A549 treated with ZK216348 at 1 μM for 4 hours (cell line): ENCODE measurements at places on chromosomes 16 and 17. TPM values are rescaled to one million over a fixed set of nuclear protein-coding genes. Genes with fewer than 3 reads are reported as not detected.

Gene RAMP2
- total RNA-seq: 0.74 to 1.3 TPM (median 0.88 TPM) in 4 of 5 replicates, not detected in the other

Gene SEPTIN1
- total RNA-seq: 1.9 to 2.3 TPM (median 2.2 TPM) in 5 replicates

Gene INPP5K
- total RNA-seq: 15.9 to 28.7 TPM (median 24.0 TPM) in 5 replicates

Gene TBC1D3C
- not detected in 5 replicates for total RNA-seq

Gene GH1
- total RNA-seq: not detected in 5 replicates

Gene FBXO39
- total RNA-seq: not detected in 5 replicates

Gene NPIPA8
- 0.56 to 1.9 TPM (median 0.94 TPM) in 5 replicates for total RNA-seq

Gene TP53TG3F
- total RNA-seq: 0.07 to 0.26 TPM in 2 of 5 replicates, not detected in the others

Gene PRAC2
- not detected in 5 replicates for total RNA-seq

Gene SLFN12L
- not detected in 5 replicates for total RNA-seq

Gene BICDL2
- not detected in 5 replicates for total RNA-seq

Gene PRDM7
- total RNA-seq: not detected in 5 replicates
